ENCODE measurements at places on chromosomes 5 and 9.

- DNase-seq = peak; percentile 82
These were observed 174.8 kb downstream of the COL23A1 start for GRCh38 chr5:178415353-178415752.

- DNase-seq = no peak
These were observed 282.4 kb upstream of the ADAMTS16 start for GRCh38 chr5:4857761-4858160.

DNA sequence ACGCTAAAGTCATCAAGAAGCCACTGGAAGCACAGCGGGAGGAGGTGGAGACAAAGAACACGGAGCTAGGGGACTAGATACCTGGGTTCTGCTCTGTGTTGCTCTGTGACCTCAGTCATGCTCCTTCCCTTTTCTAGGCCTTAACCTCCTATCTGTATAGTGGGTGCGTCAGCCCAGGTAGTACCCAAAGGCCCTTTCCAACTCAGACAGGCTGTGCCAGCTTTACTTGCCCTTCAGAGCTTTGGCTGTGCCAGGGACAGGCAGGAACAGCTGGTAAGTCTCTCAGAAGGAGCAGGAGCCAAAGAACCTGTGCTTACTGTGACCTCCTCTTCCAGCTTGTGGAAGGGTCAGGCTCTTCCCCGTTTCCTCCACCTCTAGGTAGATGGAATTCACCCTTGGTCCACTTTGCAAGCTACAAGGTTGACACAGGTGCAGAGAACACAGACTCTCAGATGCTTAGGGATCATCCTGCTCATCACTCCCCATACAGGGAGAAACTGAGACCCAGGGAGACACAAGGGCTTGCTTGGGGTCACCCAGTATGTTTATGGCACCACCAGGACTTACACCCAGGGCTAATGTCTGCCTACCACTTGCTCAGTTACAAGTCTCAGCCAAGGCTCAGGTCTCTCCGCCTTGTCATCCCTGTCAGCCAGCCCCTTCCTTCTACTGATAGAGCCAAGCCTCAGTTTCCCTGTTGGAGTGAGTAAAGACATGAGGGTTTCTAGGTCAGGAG lies 1.7 kb downstream of the CCDC69 start:
- DNase-seq = no peak

DNA sequence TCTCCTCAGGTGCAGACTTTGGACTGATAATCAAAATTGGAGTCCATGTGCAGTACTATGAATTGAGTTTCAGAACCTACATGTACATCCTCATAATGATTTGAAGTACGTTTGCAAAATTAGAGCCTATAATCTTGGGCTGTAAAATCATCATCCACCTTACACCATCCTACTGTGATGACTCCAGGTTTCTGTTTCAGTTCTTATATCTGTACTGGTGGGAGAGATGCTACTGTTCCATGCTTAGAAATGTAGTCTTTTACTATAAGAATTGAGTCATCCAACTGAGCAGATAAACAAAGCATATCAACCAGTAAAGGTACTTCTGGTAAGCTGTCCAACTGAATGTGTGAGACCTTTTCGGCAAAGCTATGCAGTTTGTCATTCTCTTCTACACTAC lies 586.3 kb upstream of the FAM174A start:
- no peak for DNase-seq

- no peak for DNase-seq
These were observed 244.4 kb downstream of the MAST4 start for GRCh38 chr5:66840511-66841013.

Measured in mesenteric fat pad (tissue), 1 donor.